M059J (cell line): ENCODE measurements at places on chromosomes 13 and 19. TPM values are rescaled to one million over a fixed set of nuclear protein-coding genes. Genes with fewer than 3 reads are reported as not detected.

ZNF816 gene
- 14.9 and 42.1 TPM in 2 replicates for total RNA-seq

ALOX5AP gene
- 0.52 and 1.2 TPM in 2 replicates for total RNA-seq

DACH1 gene
- not detected in 2 replicates for total RNA-seq

GPR183 gene
- total RNA-seq, result 0.12 and 0.74 TPM in 2 replicates

ZNF556 gene
- total RNA-seq, result 0.52 TPM in 1 of 2 replicates, not detected in the other

GRCh38 chr19:10655457-10656312, 1.5 kb downstream of the ILF3 start:
- peak; percentile 75 for DNase-seq

GRCh38 chr13:59345311-59345710, 818.4 kb downstream of the DIAPH3 start:
- DNase-seq, result no peak

DNA sequence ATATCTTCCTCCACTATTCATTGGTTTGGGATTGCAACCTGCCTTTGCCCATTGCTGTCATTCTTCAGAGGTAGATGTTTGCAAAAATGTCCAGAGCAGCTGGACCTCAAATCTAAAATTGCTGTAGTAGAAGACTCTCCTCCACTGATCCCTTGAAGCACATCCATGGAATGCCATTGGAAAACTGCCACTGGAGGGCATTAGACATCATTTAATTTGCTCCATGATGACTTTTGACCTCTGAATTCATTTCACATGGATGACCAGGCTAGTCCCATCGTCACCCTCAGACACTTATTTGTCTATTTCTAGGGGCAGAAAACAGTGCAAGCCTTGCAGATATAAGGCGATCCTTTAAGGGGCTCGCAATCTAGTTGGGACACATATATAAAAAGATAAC, 33.9 kb upstream of the FLT1 start:
- DNase-seq, result peak; percentile 49

- no peak for DNase-seq
These were observed 125.1 kb upstream of the SPATA13 start for GRCh38 chr13:24035411-24035810.

GRCh38 chr13:59834801-59835200, 328.9 kb downstream of the DIAPH3 start:
- peak; percentile 64 for DNase-seq

GRCh38 chr13:27924529-27925141, 4.8 kb downstream of the PDX1 start:
- no peak for DNase-seq

GRCh38 chr13:37136187-37136586, 30.7 kb upstream of the CSNK1A1L start:
- DNase-seq, result peak; percentile 64

- no peak for DNase-seq
These were observed 75.9 kb downstream of the ZIC5 start for GRCh38 chr13:99895444-99896368.

- peak; percentile 7 for DNase-seq
These were observed 251.4 kb downstream of the ITGBL1 start for GRCh38 chr13:101703838-101704237.

DNA sequence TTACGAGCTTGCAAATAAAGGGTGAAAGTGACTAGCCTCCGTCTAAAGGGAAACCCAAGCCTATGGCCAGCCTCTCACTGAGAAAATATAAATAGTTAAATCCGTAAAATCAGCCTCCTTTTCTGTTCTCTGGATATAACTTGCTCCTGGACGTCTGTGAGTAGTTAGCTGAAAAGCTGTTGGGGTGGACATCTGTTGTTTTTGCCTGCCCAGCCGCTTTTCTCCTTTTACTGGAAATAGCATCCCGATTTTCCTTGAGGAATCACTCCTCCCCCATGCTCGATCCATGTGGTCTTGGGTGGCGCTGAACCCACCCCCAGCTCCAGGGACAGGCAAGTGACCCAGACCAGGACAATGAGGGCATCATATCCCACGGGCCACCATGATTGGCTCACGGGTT, 291.5 kb upstream of the ZNF507 start:
- no peak for DNase-seq
